ENCODE measurements at places on chromosomes 7 and 10.

- no peak for DNase-seq
Observed at GRCh38 chr7:101901661-101902491, 84.5 kb downstream of the CUX1 start.

DNA sequence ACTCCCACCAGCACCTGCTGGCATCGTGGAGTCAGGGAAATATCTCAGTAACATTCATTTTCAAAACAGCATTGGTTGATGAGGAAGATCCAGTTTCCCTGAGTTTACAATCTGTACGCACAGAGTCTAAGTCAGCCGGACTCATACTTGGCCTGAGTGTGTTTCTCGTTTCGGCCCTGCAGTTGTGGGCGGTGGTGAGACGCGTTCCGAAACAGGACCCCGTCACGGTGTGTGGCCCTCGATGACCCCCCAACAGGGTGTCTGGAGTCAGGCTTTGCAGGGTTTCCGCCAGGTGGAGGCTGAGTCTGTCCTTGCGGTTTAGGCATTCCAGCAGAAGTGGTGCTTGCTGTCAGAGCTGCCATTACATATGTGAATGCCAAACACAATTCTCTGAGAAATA, 317.5 kb downstream of the DNAJB6 start:
- no peak for DNase-seq

DNA sequence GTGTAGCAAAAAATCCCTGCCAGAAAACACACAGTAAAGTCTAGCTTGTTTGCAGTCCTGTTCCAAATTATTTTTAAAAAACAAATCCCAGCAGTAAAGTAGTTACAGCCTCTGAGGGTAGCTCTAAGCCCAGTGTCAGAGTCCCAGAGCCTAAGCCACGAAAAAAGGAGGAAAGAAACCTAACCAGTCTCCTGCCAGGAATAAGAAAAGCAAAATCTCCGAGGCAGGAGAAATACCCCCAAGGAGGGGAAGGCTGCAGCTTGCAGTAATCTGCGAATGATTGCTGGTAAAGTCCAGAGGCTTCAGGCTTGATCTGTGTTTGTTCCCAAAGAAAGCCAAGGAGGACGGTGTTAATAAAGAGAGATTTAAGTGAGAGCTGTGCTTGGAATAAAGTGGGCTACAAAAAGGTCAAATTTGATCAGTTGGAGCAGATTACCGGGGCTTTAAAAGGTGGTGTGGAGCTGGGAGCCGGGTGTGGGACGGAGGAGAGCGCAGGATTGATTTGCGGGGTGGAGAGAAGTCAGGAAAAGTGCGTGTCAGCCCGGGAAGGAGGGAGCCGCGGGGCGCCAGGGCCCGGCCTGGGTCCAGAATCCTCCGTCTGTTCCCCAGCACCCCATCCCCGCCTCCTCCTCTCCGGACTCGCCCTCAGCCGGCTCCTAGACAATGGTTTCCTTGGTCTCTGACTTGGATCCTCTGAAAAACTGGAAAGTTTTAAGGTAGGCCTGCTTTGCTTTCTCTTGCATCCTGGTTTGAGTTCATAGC, 219.4 kb upstream of the CELF2 start:
- DNase-seq = no peak

GRCh38 chr10:102274062-102274461, 28.7 kb downstream of the GBF1 start:
- DNase-seq = no peak

DNA sequence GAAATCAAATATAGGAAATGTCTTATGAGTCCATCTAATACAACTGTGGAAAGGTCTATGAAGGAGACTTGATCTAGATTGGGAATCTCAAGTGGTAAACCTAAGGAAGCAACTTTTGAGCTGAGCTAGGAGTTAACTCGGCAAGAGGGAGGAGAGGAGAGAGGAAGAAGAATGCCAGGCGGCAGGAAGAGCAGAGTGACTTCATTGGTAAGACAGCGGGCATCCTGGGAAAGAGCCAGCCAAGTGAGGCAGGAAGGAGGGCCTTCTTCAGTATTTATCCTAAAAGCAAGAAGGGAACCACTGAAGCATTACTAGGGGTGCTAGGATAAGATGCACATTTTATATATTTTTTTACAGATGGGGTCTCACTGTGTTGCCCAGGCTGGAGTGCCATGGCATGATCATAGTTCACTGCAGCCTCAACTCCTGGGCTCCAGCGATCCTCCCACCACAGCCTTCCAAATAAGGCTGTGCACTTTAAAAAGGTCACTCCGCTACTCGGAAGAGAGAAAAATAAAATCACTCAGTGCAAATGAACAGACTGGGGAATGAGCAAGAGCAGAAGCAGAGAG, 2.0 kb downstream of the BCL7B start:
- no peak for DNase-seq

GRCh38 chr10:75765789-75766096, 334.3 kb downstream of the LRMDA start:
- DNase-seq = no peak

GRCh38 chr7:149682038-149682437, 91.3 kb downstream of the ZNF467 start:
- no peak for DNase-seq

GRCh38 chr10:92530891-92531535, 42.9 kb downstream of the IDE start:
- DNase-seq = no peak

GRCh38 chr10:103605359-103606096, 112.0 kb downstream of the NEURL1 start:
- peak; percentile 18 for DNase-seq

DNA sequence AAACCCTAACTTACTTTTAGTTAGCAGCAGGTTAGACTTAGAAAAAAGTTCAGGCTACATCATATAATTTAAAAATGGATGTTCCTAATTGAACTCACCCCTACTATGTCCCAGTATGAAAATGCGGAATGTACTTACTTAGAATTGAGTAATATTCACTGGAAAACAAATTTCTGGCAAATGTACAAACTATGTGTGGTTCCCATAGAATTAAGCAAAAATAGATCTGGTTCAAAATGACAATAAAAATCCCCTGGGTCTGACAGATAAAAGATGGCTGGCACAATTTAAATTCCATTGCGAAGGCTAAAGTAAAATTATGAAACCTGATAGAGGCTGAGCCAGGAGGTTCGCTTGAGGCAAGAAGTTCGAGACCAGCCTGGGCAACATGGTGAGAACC, 42.4 kb upstream of the PRKAR2B start:
- DNase-seq = no peak

GRCh38 chr10:132577350-132578003, 39.9 kb downstream of the INPP5A start:
- no peak for DNase-seq

DNA sequence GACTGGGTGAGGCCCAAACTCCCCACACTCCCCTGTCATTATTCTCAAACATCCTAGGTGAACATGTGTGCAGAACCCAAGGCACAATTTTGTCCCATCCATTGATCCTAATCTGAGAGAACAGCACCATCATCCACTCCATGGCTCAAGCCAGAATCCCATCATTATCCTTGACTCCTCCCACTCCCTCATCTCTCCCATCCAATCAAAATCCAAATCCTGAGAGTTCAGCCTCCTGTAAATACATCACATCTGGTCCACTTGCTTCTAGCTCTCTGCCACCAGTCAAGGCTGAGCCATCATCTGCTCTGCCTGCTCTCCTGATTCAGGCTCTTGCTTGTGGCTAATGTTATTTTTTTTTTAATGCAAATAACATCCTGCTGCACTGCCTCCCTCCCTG, 75.9 kb upstream of the SLF2 start:
- DNase-seq = no peak

GRCh38 chr10:867807-868206, 63.7 kb downstream of the LARP4B start:
- DNase-seq = no peak

GRCh38 chr7:28312948-28313347, 99.4 kb upstream of the CREB5 start:
- DNase-seq = no peak

GRCh38 chr10:5620223-5620721, 46.1 kb downstream of the ASB13 start:
- no peak for DNase-seq

DNA sequence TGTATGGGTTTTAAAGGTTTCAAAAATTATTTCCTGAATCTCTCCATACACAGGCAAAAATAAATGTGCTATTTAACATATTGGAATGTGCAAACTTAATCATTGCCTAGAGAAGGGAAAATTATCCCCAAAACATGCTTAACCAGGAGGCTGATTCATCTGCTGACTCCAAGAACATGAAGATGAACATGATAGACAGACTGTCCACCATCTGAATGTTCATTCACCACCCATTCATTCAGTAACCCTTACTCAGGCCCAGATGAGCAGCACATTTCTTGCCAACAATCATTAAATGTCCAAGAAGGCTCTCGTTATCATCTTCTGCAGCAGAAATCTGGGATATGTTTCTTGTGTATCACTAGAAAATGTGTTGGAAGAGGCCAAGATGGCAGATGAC, 110.6 kb downstream of the PPP1R9A start:
- no peak for DNase-seq

DNA sequence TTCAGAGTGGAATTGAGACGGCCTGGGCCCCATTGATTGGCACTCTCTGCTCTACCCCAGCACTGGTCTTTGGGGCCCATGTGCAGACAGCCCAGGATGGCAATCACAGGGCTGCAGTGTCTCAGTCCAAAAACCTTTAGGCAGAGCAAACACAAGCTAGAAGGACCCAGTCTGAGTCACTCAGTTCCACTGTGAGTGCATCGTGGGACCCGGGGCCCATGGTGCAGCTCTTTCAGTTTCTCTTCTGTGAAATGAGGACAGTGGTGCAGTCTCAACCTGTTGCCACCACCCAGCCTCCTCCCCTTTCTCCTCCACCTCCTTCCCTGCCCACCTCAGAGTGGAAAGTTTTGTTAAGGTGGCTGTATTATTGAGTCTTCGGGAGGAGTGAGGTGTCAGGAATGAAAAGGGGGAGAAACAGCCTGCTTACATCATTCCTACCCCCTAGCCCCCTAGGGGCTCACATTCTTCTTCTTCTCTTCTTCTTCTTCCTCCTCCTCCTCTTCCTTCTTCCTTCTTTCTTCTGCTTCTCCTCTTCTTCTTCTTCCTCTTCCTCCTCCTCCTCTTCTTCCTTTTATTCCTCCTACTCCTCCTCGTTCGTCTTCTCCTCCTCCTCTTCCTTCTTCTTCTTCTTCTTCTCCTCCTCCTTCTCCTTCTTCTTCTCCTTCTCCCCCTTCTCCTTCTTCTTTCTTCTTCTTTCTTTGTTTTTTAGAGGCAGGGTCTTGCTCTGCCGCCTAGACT, 19.5 kb upstream of the CARD11 start:
- peak; percentile 52 for DNase-seq

DNA sequence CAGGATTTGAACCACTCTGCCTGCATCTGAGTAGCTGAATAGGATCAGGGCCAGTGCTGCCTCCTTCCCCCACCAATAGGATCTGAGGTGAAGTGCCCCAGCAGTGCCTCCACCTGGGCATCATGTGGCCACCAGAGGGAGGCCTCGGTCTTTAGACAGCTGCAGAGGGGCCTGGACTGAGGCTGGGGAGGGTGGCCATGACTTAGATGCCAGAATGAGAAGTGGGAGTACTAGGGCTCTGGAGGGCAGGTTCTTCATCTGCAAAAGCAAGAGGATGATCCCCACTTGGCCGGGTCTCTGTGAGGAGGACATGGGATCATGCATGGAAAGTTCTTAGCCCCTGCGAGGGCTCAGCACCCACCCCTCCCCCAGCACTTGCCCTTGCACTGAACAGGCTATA, 56.9 kb downstream of the NEUROG3 start:
- DNase-seq = no peak

- no peak for DNase-seq
Observed at GRCh38 chr10:118405928-118406327, 63.8 kb upstream of the FAM204A start.

DNA sequence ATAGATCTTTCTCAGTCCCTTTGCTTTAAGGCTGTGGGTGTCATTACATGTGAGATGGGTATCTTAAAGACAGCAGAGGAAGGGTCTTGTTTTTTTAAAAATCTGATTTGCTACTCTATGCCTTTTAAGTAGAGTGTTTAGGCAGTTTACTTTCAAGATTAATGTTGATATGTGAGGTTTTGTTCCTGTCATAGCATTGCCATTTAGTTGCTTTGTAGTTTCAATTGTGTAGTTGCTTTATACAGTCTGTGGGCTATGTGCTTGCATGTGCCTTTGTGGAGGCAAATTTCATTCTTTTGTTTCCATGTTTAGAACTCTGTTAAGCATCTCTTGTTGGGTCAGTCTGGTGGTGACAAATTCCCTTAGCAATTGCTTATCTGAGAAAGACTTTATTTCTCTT, 54.6 kb downstream of the ZNF783 start:
- no peak for DNase-seq

DNA sequence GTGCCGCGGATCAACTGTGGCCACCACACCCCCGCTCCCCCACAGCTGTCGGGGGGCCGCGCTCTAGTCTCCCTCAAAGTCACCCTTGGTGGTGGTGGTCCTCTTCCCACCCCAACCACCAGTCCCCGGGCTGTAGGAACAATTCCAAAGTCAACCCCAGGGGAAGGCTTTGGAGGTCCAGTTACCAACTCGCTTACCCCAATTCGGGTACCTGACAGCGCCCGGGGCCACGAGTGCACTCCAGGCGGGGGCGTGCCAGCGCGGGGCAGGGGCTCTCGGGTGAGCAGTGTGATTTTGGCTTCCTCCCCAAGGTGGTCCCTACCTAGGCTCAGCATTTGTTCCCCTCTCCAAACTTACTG, 584 bp upstream of the ZMIZ1 start:
- no peak for DNase-seq

- no peak for DNase-seq
Observed at GRCh38 chr10:843703-844102, 87.8 kb downstream of the LARP4B start.

DNA sequence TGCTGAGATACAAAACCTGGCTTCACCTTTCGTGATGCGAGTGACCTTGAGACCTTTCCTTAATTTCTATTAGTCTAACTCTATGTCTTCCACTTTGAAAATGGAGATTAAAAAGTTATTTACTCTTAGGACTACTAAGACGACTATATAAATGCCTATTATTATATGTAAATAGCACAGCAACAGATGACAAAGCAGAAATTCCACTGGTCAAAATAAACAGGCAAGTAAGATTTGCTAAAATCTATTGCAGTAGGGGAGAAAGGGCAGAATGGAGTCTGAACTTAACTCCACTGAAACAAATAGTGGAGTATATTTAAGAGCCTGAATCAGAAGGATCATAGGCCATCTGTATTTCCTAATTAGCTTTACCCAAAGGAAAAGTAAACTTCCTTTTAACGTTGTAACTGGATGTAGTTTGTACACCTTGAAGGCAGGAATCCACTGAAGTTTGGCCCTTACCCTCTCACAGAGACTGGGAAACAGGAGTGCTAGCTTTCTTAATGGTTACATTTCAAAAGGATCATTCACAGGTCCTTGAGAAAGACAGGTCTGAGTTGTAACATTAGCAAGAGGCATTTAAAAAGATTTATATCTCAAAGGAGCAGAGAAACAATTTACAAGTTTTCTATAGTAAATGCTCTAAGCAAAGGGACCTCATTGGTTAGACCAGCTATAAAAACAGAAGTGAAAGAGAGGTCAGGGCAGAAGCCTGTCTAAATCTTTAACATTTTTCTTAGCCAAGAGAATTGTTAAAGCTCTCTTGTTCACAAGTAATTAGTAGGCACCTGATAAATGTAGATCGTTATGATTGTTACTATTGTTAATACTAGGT, 332.5 kb downstream of the ZWINT start:
- no peak for DNase-seq

GRCh38 chr10:90805206-90805605, 52.6 kb downstream of the HTR7 start:
- DNase-seq = no peak

- DNase-seq = no peak
Observed at GRCh38 chr10:43596546-43596945, 9.7 kb upstream of the ZNF485 start.

GRCh38 chr10:96622013-96622787, 35.4 kb upstream of the TM9SF3 start:
- DNase-seq = no peak

Measured in stimulated activated CD8-positive, alpha-beta memory T cell treated with anti-CD3 and anti-CD28 coated beads, Interleukin-2, amount 100 ng/mL, for 1 hour (primary cell).